Right cardiac atrium (tissue), 5 donors: ENCODE measurements at places on chromosomes 4 and X. TPM values are rescaled to one million over a fixed set of nuclear protein-coding genes. Genes with fewer than 3 reads are reported as not detected.

The TBC1D9 gene
- total RNA-seq, result 10.2 TPM

The POU3F4 gene
- total RNA-seq, result not detected

The RPA4 gene
- total RNA-seq, result 0.14 TPM

The CT47B1 gene
- total RNA-seq, result not detected

The HHIP gene
- 1.2 TPM for total RNA-seq

The ARX gene
- not detected for total RNA-seq

The TRAM1L1 gene
- 1.2 TPM for total RNA-seq

The HTN1 gene
- not detected for total RNA-seq

The GRIA3 gene
- 5.2 TPM for total RNA-seq

The TBX22 gene
- total RNA-seq, result not detected

The RNF212 gene
- total RNA-seq, result 0.59 TPM

The NAA11 gene
- total RNA-seq, result not detected

The GAGE10 gene
- not detected for total RNA-seq

The SAGE1 gene
- not detected for total RNA-seq

The CT47A7 gene
- not detected for total RNA-seq

The HOPX gene
- 41.3 TPM for total RNA-seq
